Hepatocyte (in vitro differentiated cells): ENCODE measurements at places on chromosomes 11 and 22. TPM values are rescaled to one million over a fixed set of nuclear protein-coding genes. Genes with fewer than 3 reads are reported as not detected.

RIC3 gene
- total RNA-seq, result 2.8 and 3.2 TPM in 2 replicates

MTCH2 gene
- total RNA-seq, result 91.8 and 96.1 TPM in 2 replicates

SLC25A18 gene
- 4.2 and 5.5 TPM in 2 replicates for total RNA-seq

COX8A gene
- 430 and 436 TPM in 2 replicates for total RNA-seq

TMPRSS4 gene
- 10.9 and 12.9 TPM in 2 replicates for total RNA-seq

TBX10 gene
- 0.70 TPM in 1 of 2 replicates, not detected in the other for total RNA-seq

C11orf16 gene
- 0.08 TPM in 1 of 2 replicates, not detected in the other for total RNA-seq

CD59 gene
- 298 and 316 TPM in 2 replicates for total RNA-seq

CCDC116 gene
- total RNA-seq, result 0.20 and 0.30 TPM in 2 replicates

PKP3 gene
- total RNA-seq, result 55.6 and 62.1 TPM in 2 replicates

ABCC8 gene
- total RNA-seq, result 0.88 and 2.2 TPM in 2 replicates

PPFIBP2 gene
- total RNA-seq, result 55.8 and 58.6 TPM in 2 replicates

TTC36 gene
- 1.9 and 4.9 TPM in 2 replicates for total RNA-seq

CD3G gene
- 0.50 and 1.1 TPM in 2 replicates for total RNA-seq

IFTAP gene
- total RNA-seq, result 34.1 and 40.3 TPM in 2 replicates

IGF2 gene
- total RNA-seq, result 1,323 and 1,507 TPM in 2 replicates
